ENCODE measurements at places on chromosomes 1 and 21. TPM values are rescaled to one million over a fixed set of nuclear protein-coding genes. Genes with fewer than 3 reads are reported as not detected.

DNA sequence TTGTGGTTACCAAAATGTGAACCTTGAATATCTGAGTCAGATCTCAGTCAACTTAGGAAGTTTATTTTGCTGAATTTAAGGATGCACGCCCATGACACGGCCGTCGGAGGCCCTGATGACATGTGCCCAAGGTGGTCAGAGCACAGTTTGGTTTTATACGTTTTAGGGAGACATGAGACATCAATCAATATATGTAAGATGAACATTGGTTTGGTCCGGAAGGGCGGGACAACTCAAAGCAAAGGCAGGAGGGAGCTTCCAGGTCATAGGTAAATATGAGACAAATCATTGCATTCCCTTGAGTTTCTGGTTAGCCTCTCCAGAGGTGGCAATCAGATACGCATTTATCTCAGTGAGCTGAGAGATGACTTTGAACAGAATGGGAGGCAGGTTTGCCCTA is 1.0 kb upstream of the PRMT2 start:
- no peak for DNase-seq

DNA sequence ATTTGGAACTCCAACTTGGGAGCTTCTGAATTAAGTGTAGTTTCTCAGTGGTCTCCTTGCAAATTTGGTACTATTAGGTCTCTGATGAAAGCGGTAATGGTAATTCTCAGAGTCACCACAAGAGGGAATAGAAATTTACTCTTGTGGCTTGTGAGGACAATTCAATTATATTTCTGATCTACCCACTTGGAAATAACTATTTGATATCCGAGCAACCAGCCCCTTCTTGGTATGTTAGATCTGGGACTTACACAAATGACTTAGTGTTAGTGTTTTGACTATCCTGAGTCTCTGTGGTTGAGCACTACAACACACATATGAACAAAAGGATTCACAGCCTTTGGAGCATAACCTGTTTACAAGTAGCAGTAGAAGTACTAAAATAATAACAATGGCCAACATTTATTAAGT is 68.1 kb downstream of the RPS6KA1 start:
- no peak for DNase-seq

DNA sequence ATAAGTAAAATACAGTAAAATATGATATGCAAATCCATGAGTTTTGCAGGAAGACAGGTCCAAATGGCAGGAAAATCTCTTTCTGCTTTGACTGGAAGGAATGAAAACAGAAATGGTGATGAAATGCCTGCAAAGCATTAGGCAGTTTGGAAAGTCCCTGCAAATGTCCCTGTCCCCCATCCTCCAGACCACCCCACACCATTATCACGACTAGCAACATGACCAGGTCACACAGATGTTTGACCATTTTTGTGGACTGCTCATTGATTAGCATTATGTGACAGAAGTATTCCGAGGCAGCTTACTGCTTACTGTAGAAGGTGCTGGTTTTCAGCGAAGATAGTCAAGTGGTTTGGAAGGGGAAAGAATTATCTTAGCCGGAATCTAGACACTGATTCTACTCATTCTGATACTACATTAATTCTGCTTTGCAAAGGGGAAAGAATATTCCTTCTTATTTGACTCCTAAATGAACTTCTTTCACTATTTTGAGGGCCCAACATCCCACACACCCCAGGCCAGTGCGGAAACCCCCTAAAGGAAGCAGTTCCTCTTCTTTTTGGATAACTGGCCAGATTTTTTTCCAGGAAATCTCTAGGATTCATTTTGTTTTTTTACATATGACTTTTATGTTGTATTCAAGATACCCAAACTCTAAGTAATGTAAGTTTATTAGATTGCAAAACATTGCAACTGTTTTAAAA is 9.5 kb upstream of the CR2 start:
- DNase-seq: no peak

SLC37A1 gene
- 34.2 TPM for total RNA-seq

DNA sequence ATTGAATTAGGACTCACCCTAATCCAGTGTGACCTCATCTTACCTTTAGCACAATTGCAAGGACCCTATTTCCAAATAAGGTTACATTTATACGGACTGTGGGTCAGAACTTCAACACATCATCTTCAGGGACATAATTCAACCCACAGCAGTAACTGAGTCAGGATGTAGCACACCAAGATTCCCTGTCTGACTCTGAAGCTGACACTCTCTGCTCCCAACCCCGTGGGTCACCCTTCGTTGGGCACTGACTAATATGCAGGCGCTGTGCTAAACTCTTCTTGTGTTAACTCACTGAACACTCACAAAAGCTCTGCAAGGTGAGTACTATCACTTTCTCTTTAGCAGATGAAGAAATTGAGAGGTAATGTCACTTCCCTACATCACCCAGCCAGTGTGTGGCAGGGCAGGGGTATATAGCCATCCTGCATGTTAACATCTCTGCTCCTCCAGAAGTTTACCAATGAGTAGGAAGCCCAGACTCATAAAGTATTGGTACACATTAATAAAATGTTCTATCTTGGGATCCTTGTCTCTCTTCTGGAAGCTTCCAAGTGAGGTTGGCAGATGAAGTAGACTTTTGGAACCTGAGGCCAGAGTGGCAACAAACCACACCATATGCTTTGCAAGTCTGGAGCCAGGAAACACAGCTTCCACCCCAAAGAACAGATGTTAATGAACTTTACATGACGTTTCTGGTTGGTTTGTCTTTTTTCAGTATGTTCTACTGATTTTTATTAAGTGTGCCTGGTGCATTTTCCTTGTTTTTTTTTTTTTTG is 139.2 kb upstream of the KLHDC7A start:
- DNase-seq: peak; percentile 29

DNA sequence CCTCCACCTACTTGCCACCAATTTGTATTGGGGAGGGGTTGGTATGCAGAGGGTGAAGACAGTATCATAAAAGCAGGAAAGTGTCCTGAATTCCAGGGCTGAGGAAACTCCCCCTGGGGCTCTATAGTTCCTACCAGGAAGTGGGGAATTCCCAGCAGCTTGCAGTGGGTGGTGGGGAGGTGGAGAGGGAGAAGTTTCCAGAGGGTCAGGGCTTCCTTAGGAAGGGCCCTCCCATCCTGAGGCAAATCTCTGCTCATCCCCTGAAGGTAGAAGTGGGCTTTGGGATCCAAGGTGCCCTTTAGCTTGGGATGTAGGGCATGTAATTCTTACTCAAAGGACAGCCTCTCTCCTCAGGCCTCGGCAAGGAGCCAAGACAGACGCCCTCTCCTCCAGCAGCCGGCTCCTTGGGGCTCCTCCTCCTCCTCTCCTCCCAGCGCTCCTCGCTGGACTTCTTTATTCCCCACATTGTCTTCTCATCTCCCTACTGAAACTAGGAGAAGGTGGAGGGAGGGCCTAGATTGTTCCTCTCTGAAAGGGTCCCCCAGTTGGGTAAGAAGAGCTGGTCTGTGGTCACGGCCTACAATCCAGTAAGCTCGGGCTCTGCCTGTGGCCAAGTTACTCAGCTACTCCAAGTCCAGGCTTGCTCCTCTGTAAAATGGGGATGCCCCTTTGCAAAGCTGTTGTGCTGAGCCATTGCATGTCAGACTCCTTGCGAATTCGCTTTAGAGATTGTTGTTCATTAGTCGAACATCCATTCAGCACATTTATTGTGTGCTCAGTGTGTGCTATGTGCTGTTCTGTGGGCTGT is 17.9 kb upstream of the CSF1 start:
- DNase-seq: no peak

GRCh38 chr1:108889706-108890384 is 13.1 kb downstream of the GPSM2 start:
- no peak for DNase-seq

GRCh38 chr1:79117376-79117775 is 110.8 kb upstream of the ADGRL4 start:
- no peak for DNase-seq

RSPH1 gene
- 0.29 TPM for total RNA-seq

OR10J1 gene
- total RNA-seq: not detected

DRAXIN gene
- 4.5 TPM for total RNA-seq

GRCh38 chr1:27778056-27778455 is 5.0 kb downstream of the STX12 start:
- no peak for DNase-seq

ROR1 gene
- 21.5 TPM for total RNA-seq

DNA sequence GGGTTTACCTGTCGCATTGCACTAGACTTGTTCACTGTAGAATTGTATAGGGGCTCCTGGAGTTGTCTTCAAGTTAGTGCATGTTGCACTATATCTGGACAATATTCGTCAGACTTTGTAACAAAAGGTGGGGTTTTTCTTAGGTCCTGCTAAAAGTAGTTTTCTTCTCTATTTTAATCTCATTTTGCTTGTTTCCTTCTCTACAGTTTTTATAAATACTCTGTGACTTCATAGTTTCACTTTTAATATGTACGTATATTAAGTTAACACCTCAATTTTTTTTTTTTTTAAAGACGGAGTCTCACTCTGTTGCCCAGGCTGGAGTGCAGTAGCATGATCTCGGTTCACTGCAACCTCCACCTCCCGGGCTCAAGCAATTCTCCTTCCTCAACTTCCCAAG is 26.5 kb upstream of the MRPS6 start:
- DNase-seq: no peak

LMNA gene
- 251 TPM for total RNA-seq

- DNase-seq: no peak
Observed at GRCh38 chr21:28332796-28333195, 659.9 kb downstream of the LTN1 start.

ANGPTL1 gene
- total RNA-seq: not detected

DNA sequence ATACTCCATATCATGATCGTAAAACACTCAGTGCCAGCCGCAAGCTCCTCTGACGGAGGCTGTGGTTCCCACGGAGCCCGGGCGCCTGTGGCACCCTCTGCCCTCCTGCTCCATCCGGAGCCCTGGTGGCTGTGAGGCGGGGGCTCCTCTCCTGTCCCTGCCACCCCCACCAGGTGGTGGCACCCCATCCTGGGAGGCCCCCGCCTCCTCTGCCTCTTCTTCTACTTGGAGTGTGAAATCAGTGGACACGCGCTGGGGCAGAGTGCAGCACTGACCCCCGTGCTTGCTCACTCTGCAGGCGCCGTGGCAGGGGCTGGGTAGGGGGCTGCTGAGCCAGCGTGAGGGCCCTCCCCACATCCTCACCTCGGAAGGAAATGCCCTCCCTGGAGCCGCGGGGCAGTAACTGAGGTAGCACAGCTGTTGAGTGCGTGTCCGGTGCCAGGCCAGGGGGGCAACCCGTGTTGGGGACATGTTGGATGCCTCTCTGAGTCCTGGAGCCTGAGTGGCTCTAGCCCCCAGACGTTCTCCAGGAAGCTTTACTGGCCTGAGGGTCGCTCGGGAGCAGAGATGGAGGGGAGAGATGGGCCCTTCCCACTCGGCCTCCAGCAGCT is 58.7 kb upstream of the ABCG1 start:
- no peak for DNase-seq

LDLRAD1 gene
- total RNA-seq: not detected

LINGO4 gene
- not detected for total RNA-seq

DNA sequence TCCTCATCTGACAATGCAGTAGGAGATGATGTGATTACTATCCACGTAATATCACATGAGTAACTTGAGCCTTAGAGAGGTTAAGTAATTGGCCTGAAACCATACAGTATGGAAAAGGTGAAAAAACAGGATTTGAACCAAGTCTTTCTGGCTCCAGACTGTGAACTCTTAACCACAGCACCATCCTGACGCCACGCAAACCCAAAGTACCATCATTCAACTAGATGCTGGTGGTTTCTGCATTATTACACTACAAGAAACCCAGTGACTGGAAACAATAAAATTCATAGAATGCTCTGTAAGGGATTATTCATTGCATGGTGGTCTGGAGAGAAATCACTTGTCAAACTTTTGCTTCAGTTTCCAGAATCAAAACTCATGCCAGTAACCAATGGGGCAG is 90.7 kb downstream of the MAB21L3 start:
- DNase-seq: no peak

CFHR5 gene
- not detected for total RNA-seq

DNA sequence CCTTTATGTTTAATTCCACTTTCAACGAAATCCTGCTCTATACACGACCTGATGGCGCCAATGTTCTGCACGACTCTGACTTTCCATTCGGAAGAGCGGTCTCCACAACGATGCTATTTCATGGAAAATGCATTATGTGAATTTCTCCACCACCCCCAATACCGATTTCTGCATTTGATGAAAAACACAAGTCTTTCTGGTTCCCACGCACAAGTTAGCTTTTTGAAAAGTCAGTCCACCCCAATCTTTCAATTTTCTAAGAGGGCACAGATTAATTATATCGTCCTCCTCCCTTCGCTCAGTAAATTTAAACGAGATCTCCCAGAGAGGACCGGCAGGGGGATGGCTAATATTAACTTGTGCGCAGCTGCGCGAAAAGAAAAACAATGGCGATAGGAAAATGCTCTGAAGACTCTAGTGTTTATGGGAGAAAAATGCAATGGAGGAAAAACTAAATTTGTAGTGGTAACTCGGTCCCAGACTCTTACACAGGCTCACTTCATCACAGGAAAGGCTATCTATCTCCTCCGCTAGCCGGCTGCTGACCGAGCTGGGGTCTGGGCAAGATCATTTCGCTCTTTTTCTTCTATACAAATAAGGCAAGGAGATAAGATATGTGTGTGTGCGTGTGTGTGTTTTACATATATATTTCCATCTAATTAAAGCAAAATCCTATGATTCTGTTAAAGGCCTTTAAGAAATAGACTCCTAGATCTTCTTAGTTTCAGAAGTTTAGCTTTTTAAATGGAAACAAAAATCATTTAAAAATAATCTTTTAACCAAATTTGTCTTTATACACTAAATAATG is 1.2 kb upstream of the LHX8 start:
- DNase-seq: no peak

RAB25 gene
- 46.0 TPM for total RNA-seq

GRCh38 chr1:191714845-191715244 is 443.4 kb upstream of the RGS18 start:
- no peak for DNase-seq

- DNase-seq: no peak
Observed at GRCh38 chr1:76682138-76682537, 185.1 kb upstream of the ST6GALNAC5 start.

GRCh38 chr1:56849750-56850149 is 4.8 kb upstream of the C8A start:
- no peak for DNase-seq

All from kidney epithelial cell (primary cell).